CD4-positive, alpha-beta T cell treated with Interleukin-15 for 4 hours (primary cell): ENCODE measurements at places on chromosomes 2 and 18.

GRCh38 chr2:112156152-112156986 lies 18.2 kb downstream of the FBLN7 start:
- peak; percentile 35 for DNase-seq

DNA sequence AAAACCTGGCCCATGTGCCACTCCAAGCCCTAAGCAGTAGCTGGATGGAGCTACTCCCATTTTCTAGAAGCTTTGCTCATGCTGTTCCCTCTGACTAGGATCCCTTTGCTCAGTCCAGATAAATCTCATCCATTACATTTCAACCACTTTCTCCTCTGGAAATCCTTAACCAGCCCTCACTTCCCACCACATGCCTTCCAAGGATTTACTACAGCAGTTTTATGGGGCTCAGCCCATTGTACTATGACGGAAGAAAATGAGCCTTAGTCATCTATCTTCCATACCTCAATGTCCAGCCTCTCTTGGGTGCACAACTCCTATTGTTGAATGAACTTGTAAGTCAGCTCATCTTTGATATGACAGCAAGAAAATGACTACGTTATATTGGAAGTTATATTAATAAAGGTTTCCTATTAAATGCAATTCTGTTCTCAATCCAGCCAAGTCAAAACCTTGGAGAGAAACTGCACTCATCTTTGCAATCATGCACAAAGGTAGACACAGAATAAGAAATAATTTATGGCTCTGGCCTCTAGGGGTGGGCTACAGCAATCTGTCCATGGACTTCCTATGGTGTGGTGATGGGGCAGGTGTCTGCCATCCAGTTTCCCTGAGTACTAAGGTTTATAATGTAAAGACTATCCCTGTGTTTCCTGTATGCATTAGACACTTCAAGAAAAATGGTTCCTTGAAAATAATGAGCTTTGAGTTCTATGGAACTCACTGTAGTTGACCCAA lies 3.4 kb downstream of the B4GALT6 start:
- no peak for DNase-seq

DNA sequence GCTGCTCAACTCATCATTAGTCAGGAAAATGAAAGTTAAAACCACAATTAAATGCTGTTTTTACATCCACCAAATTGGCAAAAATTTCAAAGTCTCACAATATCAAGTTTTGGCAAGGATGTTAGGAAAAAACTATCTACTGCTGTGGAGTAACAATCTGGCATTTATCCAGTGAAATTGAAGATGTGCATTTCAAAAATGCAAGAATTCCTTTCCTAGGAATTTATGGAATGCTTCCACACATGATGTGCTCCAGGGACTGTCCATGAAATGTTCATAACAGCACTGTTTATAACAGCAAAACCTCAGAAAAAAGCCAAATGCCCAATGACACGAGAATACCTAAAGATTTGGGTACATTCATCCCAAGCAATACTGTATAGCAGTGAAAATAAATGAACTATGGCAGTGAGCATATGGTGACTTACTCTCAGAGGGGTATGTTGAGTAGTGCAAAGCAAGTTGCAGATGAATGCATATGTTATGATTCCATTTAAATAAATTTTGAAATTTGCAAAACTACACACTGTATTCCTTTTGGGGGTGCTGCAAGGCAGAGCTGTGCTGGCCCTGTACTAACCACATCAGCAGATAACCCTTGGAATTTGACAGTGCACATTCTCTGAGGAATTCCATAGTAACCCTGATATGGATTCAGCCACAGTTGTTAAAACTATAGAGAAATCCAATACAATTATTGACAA lies 41.3 kb upstream of the GYPC start:
- DNase-seq: no peak

DNA sequence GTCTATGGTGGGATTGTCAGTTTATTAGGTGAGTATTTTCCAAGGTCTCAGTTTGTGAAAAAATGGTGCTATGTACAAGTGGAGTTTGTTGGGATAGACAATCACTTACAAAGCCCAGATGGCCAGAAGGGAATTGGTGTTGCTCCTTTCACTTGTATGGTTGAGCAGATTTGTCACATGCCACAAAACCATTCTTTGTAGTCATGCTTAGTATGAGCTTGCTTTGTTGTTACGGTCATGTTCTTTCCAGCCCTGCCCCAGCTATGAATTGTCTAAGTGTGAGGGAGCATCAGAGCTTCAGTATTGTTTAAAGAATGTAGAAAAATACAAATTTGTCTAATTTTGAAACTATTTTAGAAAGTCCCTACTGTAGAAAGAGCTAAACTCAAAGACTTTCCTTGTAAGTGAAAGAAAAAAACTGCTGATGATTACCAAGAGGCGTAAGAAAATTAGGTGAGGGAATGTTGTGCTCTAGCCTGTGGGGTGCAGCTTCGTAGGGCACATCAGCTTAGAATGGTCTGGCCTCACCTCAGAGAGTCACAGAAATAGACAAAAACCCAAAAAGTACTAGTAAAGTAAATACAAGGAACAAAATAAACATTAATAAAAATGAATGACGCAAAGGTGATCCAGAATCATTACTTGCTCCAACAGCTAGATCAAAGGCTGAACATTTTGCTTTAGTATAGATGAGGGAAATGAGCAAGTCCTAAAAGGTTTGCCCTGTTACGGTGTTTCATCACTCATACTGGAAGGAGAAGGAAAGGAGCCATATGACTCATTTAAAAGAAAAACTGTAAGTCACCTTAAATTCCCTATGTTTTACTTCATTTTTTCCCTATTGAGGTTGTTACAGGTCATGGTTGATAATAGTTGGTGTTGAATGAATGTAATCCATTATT lies 9.2 kb downstream of the TGIF1 start:
- DNase-seq: peak; percentile 25

DNA sequence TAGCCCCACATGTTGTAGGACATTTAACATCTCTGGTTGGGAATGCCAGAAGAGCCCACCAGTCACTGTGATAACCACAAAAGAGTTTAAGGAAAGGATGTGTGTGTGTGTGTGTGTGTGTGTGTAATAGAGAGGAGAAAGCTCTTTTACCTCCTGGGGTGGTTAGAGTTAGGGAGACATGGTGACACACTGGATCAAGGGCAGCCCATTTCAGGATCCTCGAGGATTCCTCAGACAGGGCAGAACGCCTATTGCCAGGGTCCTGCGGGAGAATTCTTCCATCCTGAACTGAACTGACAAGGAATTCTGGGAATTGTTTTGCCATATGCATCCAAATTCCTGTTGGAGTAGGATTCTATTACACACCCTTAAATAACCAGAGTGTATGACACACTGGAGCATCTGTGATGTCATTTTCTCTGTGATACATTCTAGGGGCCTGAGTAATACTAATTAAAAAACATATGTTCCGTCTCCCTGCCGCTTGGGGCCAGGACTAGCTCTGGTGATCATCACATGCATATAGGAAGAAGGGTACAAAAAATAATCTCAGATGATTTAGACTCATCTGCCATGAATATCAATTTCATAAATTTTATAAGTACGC lies 156.4 kb upstream of the MMADHC start:
- DNase-seq: no peak

GRCh38 chr2:105510761-105511528 lies 112.1 kb upstream of the FHL2 start:
- DNase-seq: no peak

GRCh38 chr18:71505526-71505925 lies 1038.6 kb downstream of the CBLN2 start:
- no peak for DNase-seq

GRCh38 chr18:79507546-79508480 lies 112.1 kb downstream of the NFATC1 start:
- DNase-seq: no peak

DNA sequence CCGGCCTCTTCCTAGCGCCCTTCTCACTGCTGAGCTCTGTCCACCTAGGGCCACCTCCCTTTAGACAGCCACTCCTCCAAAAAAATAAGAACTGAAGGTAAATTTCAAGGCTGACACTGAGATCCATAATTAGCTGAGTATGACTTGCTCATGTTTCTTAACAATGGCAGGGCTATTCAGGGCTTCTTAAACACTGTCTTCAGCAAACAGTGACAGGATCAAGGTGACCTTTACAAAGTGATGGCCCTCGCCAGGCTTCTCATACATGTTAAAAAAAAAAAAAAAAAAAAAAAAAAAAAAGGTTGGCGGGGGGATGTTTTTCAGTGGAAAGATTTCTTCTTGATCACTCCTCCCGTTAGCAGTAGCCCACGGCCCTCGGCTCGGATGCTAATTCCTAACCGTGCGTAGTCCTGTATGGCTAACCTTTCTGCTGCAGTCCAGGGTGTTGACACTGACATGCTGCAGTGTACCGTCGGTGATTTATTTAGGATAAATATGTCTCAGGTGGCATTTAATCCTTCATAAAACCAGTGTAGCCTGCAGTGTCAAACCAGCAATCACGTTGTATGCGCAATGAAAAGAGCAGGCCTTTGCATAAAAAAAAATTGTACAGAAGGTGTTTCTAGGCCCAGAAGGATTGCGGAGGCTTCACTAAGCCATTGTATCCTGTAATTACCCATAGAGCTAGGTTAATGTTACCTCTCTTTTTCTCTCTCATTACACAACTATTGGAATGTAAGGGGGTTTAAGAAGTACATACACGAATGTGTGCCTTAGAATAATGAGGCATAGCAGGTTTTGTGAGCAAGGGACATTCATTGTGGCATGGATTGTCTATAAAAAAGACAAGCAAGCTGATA lies 142.7 kb downstream of the PTGR3 start:
- DNase-seq: no peak
